T-helper 9 cell (primary cell): ENCODE measurements at places on chromosomes 6 and 20.

- DNase-seq = no peak
Measured at GRCh38 chr6:6741264-6741663, 152.7 kb downstream of the LY86 start.

DNA sequence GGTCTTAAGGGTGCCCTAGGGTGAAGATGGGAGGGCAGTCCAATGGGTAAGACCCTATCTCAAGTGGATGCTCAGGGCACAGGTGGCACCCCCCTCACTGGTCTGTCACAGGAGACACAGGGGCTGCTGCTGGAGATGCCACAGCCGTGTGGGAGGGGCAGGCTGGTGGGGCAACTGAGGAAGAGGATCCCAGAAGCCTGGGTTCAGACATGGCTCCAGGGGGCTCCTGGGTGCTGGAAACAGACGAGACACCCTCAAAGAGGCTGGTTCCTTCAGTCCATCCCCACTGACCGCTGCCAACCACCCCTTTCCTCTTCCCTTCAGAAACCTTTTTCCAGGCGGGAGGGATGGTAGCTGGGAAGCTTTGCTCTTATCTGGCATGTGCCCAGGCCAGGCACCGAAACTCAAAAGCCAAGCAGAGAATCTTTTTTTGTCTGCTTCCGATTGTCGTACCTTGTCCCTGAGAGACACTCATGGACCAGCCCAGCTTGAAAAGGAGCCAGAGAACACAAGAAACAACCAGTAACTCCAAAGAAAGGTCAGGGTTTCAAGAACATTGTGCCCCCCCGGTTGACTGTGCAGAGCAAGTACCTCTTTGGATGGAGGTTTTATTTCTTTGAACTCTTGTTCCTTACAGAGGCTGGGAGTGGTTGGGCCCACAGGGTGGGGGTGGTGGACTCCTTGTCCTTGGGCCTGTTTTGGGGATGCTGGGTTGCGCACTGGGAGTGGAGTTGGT lies 28.5 kb upstream of the EMILIN3 start:
- no peak for DNase-seq

DNA sequence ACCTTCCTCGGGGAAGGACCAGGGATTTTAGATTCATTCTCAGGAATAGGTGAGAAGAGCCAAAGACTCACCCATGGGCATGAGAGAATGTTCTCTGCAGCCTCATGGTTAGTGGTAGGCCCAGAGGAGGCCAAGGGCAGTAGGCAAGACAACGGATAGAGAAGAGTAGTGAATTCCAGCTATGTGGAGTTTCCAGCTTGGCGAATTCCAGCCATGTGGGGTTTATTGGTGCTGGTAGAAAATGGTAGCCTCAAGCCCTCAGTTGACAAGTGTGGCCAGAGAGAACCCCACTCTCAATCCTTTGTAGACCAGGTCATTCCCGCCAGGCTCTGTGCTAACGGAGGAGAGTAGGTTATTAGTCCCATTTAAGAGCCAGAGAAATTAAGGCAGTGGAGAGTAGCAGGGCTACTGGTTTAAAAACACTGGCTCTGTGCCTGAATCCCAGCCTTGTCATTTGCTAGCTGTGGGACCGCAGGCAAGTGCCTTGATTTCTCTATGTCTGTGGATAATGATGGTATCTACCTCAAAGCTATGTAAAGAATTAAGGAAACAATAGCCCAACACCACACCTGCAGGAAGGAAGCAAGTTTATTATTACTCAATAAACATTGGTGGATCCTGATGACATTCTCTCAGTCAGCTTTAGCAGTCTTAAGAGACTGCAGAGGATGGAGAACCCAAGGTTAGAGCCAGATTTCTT lies 2.0 kb upstream of the SLC9A8 start:
- no peak for DNase-seq

DNA sequence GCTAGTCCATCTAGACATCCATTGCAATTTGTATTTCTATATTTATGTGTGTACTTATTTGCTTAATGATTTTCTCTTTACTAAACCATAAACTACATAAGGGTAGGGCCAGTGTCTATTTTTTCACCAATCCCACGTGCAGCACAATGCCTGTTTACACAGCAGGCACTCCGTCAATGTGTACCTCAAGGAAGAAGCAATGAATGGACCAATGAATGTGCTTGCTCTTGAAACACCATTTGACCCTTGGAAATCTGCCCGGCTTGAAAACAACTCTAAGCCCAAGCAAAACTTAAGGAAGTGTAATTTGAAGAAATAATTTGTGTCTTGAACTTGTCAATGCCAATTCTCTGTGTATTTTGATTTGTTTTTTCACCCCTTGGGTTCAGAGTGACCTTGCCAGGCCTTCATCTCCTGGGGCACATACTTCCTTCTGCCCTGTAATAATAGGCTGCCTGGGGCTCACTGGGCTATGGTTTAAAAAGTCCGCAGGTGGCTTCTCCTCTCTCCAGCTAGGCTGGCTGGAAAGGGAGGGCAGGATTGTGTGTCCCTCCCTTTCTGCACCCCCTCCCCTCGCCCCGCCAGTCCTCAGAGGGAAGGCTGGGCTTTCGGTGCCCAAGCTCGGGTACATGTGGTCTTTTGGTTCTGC lies 140.8 kb upstream of the ARMC2 start:
- no peak for DNase-seq

- DNase-seq = no peak
Measured at GRCh38 chr6:96151707-96152106, 135.9 kb downstream of the FUT9 start.
